GM04504 (cell line): ENCODE measurements at places on chromosomes 3 and 15.

DNA sequence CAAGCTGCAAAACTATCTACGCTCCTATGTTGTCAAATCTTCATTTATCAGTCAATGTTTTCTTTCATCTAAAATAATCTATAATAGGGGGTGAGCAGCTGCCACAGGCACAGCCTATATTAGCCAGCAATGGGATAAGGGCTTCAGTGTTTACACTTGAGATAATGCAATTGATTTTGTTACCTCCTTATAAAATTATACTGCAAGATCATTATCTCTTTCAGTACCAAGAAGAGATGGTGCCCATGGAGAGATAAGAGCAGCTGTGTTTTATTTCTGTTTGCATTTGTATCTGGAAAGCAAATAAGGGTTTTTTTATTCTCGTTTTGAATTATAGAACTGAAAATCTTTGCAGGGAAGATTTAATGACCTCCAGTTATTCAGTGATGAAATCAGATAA, 68.9 kb downstream of the PLD1 start:
- no peak for DNase-seq

GRCh38 chr3:82875401-82875800, 1114.0 kb upstream of the GBE1 start:
- no peak for DNase-seq

GRCh38 chr3:184645336-184645735, 66.5 kb downstream of the MAGEF1 start:
- DNase-seq: no peak

- DNase-seq: no peak
Observed at GRCh38 chr3:16728770-16729745, 123.8 kb upstream of the DAZL start.

DNA sequence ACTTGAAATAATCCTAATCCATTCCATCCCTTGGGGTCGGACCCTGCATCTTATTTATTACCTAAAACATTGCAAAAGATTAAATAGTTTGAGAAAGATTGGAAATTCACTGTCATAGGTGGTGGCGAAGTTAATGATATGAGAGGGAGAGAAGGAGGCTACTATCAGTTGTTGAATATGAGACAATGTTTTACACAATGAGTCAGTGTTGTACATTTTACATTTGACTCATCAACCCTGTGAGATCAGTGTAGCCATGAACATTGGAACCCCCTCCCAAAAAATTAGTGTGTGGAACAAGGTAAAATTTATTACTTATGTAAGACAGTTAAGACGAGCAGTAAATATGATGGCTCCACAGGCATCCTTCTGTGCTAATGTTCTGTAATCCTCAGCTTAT, 384.3 kb downstream of the MCTP2 start:
- DNase-seq: no peak

DNA sequence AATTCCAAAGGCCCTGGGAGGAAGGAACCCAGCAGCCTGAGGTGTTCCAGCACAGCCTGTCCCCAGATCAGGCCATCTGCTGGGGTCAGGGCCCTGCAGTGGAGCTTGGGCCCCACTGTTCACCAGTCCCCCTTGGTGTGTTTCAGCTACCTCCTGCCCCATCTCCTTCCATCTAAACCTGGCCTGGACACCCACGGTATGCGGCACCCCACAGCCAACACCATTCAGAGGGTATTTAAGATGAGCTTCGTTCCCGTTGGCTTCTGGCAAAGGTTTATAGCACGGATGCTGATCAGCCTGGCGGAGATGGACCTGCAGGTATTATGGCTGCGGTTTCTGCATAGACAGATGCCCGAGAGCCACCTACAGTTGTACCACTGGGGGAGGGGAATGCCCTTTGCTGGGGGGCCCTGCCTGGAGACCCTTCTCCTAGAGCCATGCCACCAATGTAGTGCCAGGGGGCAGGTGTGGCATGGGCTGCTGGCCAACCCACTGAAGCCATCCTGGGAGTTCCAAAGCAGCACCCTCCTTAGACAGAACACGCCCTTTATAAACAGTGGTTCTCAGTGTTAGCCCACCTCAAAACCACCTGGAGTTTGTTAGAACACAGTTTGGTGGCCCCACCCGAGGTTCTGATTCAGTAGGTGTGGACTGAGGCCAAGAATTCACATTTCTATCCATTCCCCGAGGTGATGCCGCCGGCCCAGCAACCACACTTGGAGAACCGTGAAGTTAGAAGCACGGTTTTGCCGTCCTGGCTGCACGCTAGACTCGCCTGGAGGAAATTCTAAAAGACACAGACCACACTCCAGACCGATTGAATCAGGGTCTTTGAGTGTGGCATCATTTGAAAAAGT, 126.9 kb downstream of the LRRK1 start:
- DNase-seq: no peak

GRCh38 chr15:70353606-70354345, 256.1 kb upstream of the TLE3 start:
- DNase-seq: no peak

DNA sequence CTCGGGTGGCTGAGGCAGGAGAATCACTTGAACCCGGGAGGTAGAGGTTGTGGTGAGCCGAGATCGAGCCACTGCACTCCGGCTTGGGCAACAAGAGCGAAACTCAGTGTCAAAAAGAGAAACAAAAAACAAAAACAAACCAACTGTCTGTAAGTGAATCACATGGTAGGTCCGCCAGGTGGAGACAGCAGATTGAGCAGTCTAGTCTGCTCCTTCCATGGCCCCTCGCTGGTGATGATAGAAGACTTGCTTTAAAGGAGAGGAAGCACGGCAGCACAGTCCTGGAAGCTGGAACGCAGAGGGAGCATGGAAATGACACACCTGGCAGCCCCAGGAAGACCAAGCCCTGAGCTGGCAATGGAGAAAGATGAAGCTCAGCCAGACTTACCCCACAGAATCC, 31.4 kb upstream of the MGLL start:
- DNase-seq: no peak

DNA sequence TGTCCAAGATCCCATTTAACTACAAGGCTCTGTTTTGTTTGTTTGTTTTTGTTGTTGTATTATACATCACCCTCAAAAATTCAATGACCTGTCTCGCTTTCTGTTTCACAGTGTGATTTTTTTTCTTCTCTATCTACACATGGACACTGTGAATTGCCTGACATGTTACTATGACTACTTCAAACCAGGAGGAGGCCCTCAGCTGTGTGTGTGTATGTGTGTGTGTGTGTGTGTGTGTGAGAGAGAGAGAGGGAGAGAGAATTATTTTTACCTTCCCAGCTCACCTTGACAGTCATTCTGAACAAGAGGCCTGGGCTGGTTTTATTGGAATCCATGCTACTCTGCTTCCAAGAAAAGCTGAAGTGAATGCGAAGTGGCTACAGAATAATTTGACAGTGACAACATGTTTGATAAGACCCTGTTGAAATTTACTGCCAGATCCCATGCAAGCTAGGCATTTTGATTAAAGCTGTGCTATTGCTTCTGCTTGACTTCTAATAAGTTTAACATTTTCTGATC, 841.4 kb downstream of the NSUN3 start:
- DNase-seq: no peak

DNA sequence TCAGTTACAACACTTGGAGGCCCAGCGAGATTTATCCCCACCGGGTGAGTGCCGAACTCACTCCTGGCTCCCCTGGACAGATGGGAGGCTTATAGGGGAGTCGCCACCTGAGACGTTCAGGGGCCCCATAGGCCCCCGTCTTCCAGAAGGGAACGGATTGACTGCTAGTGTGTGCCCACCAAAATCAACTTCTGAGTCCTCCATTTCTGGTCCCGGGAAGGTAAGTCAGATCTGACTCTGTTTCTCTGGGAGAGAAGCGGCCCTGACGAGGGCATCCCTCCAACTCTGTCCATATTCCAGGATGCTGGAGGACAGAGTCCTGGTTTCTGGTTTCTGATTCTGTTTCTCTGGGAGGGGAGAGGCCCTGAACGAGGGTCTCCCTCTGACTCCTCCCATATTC, 44.3 kb downstream of the ZBTB11 start:
- no peak for DNase-seq

DNA sequence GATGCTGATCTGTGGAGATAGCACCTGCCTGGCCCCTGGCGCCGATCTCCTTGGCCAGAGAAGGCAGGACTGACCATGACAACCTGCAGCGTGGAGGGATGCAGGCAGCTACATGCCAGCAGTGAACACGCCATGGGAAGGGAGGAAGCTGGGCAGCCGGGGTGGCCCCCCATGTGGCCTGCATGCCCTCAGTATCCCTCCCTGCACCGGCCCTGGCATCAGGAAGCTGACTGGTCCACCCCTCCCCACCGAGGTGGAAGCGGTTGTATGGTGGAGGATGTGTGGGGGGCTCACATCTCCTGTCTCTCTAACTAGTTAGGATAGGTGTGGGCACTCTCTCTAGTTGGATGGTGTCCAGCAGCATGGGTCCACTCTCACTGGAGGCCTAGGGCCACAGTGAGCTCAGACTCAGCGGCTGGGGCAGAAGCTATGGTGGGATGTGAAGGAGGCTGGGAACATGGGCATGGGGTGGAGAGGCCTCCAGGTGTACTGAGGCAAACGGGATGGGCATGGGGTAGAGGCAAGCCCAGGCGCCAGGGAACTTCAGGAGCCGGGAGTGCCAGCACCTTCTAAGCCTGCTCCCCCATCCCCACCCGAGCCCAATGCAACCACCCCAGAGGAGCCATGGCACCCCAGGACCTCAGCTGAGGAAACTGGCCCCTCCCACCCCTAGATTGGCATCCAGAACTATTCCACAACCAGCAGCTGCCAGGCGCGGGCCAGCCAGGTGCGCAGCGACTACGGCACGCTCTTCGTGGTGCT, 1.8 kb upstream of the ABTB1 start:
- DNase-seq: no peak

- no peak for DNase-seq
Observed at GRCh38 chr3:107841831-107842230, 249.0 kb downstream of the CD47 start.

GRCh38 chr3:148510116-148510515, 187.6 kb upstream of the AGTR1 start:
- no peak for DNase-seq

GRCh38 chr3:133040696-133041523, 2.7 kb downstream of the TMEM108 start:
- DNase-seq: peak; percentile 28

DNA sequence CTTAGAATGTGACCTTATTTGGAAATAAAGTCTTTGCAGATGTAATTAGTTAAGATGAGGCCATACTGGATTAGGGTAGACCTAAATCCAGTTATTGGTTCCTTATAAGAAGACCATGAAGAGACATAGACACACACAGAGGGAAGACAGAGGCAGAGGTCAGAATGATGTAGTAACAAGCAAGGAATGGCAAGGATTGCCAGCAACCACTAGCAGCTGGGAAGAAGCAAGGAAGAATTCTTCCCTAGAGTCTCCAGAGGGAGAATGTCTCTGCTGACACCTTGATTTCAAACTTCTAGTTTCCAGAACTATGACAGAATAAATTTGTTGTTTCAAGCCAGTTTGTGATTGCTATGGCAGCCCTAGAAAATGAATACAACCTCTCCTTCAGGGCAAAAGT, 116.7 kb downstream of the WDR76 start:
- DNase-seq: peak; percentile 30

DNA sequence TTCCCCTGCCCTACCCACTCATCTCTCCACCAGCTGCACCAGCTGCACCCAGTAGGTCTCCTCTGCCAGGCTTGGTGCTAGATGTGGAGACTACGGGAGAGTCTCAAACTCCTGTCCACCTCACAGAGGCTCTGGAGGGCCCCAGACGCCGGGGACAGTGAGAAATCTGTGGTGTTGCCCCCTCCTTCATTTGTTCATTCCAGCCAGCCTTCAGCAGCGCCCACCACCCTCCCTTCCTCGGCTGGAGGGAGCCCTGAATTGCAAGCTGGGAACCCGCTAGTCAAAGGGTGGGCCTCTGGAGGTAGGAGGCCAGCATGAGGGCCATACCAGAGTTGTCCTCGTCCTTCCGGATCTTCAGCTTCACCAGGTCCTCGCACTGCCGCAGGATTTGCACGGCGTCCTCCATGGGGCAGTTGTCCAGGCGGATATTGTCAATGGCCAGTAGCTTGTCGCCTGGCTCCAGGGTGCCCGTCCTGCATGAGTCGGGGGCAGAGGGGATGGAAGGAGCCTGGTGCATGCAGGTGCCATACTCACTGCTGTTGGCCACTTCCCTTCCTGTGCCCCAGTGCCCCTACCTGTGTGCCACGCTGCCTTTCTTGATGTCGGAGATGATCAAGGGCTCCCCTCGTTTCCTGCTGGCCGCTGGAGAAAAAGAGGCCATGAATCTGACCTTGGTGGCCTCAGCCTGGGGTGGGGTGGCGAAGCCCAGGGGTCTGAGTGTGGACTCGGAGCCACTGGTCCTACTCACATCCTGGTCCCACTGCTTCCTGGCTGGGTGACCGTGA, 29.1 kb downstream of the GRIP2 start:
- no peak for DNase-seq

- no peak for DNase-seq
Observed at GRCh38 chr3:149216193-149216869, 5.3 kb downstream of the CP start.

- DNase-seq: no peak
Observed at GRCh38 chr3:84904212-84904611, 54.6 kb upstream of the CADM2 start.

GRCh38 chr15:42111924-42112323, 17.6 kb upstream of the PLA2G4D start:
- no peak for DNase-seq

DNA sequence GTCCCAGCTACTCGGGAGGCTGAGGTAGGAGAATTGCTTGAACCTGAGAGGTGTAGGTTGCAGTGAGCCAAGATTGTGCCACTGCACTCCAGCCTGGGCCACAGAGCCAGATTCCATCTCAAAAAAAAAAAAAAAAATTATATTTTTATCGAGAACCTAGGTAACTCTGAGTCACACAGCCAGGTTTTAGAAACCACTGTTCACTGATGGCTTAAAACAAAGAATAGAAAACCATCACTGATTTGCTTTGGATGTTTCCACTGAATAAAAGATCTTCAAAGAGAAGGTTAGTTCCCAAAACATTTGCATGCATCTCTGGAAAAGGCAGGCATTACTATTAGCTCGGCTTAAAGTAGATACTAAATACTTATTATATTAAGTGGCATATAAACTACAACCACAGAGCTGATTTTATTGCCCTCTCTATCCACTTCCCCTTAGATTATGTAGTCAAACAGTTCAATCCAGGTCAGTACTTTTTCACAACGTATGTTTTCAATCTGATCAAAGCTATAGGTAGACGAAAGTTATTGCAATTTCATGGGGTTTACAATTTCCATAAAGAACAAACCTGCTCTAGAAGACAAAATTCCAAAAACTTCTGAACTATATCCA, 1.4 kb downstream of the B4GALT4 start:
- DNase-seq: no peak

- DNase-seq: no peak
Observed at GRCh38 chr15:26132811-26133210, 269.7 kb upstream of the ATP10A start.

DNA sequence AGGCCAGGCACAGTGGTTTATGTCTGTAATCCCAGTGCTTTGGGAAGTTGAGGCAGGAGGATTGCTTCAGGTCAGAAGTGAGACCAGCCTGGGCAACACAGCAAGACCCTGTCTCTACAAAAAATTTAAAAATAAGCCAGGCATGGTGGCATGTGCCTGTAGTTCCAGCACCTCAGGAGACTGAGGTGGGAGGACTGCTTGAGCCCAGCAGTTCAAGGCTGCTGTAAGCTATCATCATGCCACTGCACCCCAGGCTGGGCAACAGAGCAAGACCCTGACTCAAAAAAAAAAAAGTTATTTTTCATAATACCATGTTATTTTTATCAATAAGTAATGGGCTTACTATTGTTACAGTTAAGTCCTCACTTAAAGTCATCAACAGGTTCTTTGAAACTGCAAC, 59.7 kb downstream of the SETD2 start:
- DNase-seq: no peak

GRCh38 chr3:128464188-128464587, 2.5 kb downstream of the DNAJB8 start:
- DNase-seq: no peak

GRCh38 chr15:90367576-90367975, 15.5 kb downstream of the ZNF774 start:
- no peak for DNase-seq
